ENCODE measurements at places on chromosomes 1 and 21.

DNA sequence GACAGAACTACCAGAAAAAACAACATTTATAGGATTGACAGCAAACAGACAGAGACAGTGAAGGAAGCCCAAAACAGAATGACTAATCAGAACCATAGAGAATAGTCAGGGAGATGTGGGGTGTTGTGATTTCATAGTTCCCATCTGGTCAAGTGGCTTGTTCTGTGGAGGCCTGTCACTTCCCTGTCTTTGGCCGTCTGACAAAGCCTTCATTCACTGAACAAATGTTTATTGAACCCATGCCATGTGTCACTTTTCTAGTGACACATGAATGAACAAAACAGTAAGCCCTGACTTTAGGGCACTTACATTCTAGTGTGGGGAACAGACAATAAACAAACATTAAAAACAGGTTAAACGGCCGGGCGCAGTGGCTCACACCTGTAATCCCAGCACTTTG, 3.2 kb upstream of the SRRM1 start:
- DNase-seq: no peak

- DNase-seq: no peak
These were observed 313.1 kb downstream of the PTBP2 start for GRCh38 chr1:97034651-97035050.

DNA sequence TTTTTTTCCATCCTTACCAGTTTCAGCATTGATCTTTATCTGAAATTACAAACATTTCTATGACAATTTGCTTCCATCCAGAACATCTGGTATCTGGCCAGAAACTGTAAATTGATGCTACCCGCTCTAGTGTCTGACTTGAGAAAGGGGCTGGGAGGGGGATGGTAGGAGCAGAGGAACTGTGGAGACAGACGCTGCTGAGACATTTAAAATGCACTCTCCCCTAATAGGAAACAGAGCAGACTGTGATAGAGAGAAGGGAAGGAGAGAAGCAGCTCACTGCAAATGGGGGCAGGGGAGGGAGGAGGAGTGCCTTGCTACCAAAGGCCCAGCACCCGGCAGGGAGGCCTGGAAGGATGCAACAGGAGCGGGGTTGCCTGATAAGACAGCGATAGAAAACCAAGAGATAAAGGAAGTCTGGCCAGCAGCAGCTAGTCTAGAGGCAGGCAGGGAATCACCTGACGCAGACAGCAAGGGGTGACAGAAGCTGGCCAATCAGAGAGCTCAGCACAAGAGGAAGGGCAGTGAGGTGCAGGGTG, 195.5 kb upstream of the NFIA start:
- no peak for DNase-seq

DNA sequence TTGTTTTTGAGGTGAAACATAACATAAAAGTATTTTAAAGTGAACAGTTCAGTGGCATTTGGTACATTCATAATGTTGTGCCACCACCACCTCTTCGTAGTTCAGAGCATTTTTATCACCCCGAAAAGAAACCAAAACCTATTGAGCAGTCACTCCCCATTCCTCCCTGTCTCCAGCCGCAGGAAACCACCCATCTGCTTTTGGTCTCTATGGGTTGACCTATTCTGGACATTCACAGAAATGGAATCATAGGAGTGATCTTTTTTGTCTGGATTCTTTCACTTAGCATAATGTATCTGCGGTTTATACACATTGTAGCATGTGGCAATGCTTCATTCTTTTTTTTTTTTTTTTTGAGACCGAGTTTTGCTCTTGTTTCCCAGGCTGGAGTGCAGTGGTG, 141.2 kb downstream of the VPS13D start:
- DNase-seq: no peak

DNA sequence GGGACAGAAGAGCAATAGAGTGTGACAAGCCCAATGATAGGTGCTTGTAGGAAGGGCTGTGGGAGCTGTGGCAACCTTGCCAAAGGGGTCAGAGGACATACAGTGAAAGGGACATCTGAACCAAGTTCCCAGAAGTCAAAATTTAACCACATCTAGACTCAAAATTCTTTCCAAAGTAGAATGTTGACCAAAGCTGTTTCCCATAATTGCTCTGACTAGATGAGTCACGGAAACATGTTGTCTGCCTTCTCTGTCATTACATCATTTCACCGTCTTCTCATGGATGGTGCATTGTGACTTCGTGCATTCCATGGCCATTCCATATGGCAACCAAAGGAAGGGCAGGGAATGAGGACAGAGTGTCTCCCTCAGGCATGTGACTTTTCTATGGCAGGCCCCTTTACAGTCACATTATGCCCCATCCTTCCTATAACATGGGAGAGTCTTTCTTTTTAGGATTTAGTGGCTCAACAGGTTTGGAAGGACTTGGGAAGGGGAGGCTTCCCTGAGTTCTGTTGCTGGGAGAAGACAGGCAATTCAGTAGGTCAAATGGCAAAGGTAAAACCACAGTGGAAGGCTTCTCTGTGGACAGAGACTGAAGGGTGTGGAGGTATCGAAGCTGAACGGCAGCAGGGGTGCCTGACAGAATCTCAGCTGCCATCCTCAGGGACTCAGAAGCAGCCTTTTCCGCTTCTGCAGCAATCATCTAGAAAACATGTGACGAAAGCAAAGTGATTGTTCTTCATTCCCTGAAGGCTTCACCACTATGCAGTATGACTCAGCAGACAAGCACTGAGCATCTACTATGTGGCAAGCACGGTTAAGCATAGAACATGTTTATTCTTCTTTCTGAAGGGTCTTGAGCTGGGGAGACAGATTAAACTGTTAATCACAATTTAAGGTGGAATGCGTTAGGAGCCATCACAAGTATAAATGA, 24.7 kb downstream of the NPHS2 start:
- DNase-seq: no peak

DNA sequence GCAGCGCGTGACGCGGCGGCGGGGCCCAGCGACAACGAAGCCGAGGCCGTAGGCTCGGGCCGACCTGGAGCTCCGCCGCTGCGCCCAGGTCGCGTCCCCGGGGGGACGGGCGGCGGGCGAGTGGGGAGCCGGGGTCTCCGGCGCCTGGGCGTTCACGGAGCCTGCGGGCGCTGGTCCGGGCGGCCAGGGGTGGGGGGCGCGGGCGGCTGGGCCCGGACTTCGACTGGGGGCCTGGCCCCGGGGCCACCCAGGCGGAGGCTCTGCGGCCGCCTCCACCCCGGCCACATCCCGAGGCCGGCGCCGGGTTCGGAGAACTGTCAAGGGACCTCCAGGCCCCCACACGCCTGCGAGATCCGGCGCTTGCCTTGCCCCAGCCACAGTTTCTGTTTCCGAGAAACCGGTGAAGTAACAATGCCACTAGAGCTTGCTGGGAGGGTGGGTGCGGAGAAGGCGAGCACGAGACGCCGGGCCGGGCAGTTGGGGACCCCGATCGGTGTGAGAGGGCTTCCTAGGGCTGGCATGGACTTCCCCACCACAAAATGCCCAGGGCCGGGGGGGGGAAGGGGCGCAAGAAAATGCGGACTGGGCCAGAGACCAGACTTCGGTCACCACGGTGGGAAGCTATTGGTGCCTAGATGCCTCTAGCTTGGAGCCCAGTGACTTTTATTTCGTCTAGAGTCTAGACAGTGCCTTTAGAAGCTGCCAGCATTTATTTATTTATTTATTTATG, 501 bp downstream of the FBXO6 start:
- no peak for DNase-seq

DNA sequence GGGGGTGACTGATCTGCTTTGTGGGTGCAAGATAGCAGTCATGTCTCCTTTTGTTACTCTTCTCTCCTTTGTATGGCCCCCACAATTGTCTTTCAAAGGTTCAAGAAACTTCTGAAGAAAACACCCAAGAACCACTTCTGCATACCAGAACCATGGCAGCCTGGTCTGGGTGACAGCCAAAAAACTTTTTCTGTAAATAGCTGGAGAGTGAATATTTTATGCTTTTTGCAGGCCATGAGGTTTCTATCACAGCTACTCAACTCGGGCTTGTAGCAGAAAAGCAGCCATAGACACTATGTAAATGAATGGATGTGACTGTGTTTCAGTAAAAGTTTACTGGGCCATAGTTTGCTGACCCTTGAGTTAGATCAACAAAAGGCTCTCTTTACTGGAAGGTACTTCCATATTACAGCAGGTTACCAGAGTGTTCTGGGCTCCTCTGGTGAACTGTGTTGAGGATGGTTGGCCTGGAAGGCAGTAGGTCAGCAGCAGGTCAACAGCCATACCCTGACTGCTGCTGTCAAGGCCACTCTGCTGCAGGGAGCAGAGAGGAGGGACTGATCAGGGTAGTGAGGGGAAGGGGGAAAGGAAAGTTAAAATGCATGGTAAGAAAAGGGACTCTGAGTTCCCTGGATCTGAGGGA, 116.4 kb downstream of the GDAP2 start:
- DNase-seq: no peak

- DNase-seq: no peak
These were observed 57.7 kb downstream of the PRRX1 start for GRCh38 chr1:170721621-170722020.

DNA sequence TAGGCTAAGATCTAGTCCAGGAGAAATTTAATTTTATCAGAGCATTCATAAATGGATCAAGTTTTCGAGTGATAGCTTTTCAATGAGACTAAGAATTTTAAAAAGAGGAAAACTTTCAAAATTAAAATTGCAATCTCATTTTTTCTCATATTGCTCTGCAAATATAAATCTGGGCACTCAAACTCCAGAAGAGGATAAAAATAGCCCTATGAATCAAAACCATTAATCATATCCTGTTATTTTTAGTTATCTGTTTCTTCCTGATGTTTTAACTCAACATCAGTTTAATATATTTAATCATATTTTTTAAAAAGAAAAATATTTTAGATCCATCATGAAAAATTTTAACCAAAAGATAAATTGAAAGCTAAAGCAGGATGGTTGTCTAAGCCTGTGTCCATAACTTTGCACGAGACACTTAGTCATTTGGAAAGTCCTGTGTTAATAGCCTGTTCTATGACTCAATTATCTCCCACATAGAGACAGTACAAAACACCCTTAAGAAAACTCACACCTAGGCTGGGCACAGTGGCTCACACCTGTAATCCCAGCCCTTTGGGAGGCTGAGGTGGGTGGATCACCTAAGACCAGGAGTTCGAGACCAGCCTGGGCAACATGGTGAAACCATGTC, 17.1 kb upstream of the PRRC2C start:
- DNase-seq: no peak

DNA sequence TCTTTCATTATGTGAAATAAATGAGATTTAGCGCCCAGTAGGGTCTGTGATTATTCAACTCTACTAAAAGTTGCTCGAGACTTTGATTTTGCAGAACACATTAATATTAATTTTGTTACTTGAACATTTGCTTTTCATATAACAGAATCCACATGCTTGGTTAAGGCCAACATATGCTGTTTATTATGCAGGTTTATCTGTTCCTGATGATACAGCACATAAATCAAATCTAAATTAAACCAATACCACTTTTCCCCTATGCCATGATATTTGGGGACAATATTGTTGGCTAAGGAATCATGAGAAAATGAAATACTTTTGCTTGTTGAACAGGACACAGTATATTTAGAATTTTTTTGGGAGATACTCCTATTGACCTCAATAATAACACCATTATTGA, 291.1 kb downstream of the USP25 start:
- no peak for DNase-seq

DNA sequence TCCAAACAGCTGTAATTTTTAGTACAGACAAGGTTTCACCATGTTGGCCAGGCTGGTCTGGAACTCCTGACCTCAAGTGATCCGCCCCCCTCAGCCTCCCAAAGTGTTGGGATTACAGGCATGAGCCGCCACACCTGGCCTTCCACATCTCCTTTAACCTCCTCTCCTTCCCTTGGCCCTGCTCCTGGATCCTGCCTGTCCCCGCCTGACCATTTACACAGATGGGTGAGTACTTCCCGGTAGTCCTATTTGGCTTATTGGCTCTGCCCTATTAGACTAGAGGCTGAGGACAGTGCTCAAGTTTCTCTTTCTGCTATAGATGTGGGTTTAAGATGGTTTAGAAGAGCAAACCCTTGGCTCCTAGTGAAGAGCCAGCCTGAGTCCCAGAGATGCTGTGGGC, 7.1 kb downstream of the PTPN7 start:
- no peak for DNase-seq

- DNase-seq: no peak
These were observed 56.9 kb downstream of the LRRC8D start for GRCh38 chr1:89877756-89878155.

GRCh38 chr1:44425341-44426082, 20.5 kb downstream of the RNF220 start:
- DNase-seq: no peak

DNA sequence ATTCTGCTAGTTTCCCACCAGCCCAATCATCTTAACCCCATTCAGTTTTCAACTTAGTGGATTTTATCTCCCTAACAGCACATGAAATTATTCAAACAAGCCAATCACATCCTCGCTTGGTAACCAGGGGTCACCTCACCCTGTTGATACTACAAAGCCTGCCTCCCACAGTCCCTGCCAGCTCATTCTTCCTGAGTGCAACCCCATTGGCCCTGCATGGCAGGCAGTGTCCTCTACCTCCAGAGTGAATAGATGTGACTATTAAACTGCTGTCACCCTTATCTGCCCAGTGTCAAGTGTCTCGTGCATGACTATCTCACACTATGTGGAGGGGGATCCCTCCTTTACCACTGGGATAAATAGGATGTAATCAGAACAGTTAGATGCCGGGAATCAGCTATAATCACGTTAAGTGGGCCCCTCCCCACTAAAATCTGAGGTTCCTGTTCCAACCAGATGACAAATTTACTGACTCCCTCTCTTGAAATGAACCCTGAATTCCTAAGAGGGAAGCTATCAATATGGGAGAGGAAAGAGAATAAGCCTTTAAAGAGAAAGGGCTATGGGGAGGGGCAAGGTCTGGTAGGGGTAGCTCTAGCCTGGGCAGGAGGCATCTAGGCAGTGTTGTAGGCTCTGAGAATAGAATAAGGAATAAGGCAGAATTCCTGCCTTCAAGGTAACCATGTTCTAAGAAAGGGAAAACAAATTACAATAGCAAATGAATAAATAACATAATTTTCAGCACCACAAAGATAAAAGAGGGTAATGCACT, 155.9 kb downstream of the SLC30A10 start:
- no peak for DNase-seq

DNA sequence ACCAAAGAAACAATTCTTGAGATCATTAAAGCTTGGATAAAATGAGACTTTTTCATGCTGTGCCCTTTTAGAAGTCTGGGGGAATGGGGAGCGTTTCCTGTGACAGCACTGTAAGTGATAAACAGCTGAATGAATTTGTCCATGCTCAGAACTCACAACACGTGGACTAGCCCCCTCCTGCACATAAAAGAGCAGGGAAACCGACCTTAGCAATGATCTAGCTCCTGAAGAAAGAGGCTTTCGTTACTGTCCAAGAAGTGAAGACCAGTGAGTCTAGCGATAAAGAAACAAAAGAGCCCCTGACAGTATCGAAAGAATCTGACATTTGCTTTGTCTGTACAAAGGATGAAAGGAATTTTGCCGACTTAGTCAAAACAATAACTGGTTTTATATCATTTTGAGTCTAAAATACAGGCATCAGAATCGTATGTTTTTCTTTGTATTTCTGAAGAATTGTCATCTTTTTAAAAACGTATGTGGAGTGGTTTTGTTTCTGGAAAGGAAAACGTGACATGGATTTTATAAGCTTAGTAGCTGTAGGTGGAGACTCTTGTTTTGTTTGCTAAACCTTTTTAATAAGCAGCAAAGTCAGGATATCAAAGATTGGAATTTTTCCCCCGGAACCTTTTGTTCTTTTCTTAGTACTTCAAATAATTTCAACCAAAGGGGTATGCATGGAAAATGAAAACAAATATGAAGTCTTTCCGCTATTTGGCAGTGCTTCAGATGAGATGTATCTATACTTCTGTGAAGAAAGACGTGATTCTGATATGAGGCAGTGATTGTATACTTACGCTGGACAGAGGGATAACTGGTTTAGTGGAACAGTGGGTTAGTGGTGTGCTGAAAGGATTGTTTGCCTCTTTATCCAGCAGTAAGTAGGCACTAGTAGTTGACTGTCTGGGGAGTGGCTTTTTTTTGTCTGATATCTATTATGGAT, 61.0 kb downstream of the MAST2 start:
- DNase-seq: no peak

All from D721Med (cell line).